ENCODE measurements at places on chromosomes 4 and X.

- DNase-seq: no peak
Measured at GRCh38 chr4:127788517-127788916, 6.4 kb downstream of the HSPA4L start.

- DNase-seq: no peak
Measured at GRCh38 chr4:174559894-174560293, 37.6 kb upstream of the HPGD start.

GRCh38 chr4:168588916-168589531, 92.2 kb downstream of the PALLD start:
- DNase-seq: no peak

DNA sequence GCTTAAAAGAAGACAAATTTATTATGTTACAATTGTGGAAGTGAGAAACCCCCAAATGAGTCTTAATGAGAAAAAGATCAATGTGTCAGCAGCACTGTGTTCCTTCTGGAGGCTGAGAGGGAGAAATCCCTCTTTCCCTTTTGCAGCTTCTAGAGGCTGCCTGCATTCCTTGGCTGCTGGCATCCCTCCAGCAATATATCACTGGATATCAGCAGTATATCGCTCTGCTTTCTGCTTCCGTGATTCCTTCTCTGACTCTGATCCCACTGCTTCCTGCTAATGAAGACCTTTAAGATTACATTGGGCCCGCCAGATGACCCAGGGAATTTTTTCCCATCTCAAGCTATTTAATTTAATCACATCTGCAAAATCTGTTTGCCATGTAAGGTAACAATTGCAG, 1008.0 kb downstream of the RAPGEF2 start:
- no peak for DNase-seq

DNA sequence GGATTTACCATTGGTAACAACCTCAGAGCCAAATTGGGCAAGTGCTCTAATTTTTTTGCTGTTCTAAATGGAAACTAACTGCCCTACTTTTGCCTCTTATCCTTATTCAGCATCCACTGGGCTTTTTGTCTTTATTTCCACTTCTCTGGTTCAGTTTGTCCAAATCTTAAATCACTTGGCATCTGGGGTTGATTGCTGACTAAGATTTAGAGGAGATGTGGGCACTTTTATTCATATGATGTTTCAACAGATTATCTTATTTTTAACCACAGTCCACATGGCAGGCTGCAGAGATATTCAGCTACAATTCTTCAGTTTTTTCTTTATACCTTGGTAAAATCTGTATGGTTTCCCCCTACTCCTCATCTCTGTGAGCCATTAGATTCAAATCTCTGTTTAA, 1161.4 kb upstream of the PCDH7 start:
- DNase-seq: no peak

GRCh38 chr4:151304755-151305154, 20.6 kb downstream of the SH3D19 start:
- DNase-seq: no peak

- DNase-seq: no peak
Measured at GRCh38 chr4:38948551-38948950, 80.9 kb downstream of the FAM114A1 start.

DNA sequence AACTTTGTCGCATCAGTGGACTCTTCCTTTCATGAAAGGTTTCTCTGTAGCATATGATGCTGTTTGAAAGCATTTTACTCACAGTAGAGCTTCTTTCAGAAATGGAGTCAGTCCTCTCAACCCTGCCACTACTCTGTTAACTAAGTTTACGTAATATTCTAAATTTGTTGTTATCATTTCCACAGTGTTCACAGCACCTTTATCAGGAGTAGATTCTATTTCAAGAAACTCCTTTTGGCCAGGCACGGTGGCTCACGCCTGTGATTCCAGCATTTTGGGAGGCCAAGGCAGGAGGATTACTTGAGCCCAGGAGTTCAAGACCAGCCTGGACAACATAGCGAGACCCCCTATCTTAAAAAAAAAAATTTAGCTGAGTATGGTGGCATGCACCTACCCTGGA, 90.0 kb downstream of the KDM6A start:
- no peak for DNase-seq

- DNase-seq: no peak
Measured at GRCh38 chrX:331151-331824, 12.7 kb upstream of the GTPBP6 start.

DNA sequence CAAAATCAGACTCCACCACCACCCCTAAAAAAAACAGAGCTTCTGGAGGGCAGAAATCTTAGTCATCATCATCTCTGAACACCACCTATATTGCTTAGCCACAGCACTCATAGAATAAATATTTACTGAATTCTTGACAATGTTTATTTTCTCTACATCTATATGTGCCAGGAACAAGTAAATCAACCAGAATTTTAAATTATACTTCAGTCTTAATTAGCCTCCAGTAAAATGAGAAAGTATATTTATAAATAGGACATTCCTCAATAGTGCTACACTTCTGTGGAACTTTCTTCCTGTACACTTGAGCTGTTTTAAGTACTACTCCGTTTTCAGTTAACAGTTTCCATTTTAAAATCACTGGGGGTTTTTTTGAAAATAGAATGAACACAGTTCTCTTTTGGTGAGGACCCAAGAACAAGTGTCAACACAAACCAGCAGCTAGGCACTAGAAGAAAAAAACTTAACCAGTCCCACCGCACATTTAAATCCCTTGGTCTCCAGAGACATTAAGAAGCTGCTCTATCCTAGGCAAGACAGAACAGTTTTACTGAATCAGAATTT, 25.5 kb downstream of the SMIM14 start:
- no peak for DNase-seq

DNA sequence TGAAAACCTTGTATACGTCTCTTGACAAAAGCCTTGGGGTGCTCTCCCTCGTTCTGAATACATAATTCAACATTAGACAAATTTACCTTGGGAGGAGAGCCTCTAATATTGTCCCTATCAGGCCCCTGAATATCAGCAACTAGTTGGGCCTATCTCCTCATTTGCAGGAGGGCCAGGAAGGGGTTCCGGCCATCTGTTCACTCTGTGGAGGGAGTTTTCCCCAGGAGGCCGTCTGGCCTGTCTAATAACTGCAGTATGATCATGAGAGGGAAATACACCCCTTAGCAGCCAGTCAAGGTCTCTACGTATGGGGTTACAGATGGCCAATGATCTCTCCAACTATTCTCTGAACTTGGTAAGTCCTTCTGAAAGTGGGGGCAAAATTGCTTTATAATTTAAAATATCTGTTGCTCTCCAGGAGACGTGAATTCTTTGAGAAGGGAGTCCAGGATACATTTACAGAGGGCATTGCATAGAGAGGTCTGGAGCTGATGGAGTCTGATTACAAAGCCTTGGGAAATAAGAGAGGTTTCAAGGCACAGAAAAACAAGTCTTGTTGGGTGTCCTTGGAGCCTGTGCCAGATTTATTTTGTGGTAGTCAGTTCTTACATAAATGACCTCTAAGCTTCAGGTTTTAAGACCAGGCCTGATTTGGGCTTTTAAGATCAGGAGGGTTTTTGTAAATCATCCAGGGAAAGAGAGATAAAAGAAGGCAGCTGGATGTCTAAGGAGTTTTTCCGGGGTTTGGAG, 48.2 kb upstream of the UXT start:
- no peak for DNase-seq

DNA sequence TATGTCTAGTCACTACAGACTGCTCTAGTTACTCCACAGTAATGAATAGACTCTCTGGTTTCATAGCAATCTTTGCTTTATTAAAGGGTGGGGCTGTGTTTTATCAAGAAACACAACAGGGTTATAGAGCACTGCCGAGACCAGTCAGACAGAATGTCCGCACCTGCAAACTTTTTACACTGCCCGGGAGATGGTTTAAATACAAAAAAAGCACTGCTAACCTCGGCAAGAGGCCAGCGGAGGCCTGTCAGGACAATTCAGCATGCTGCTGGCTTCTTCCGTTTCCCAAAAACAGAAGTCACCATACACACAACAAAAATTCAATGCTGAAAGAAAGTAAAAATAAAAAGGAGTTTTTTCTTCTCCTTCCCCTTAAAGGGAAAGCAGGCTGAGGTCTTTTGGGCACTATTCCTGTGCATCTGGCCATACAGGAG, 67.4 kb downstream of the IRF2 start:
- no peak for DNase-seq

Measured in activated T-helper 1 cell treated with anti-CD3 and anti-CD28 coated beads, Interleukin-2, amount 50 U/mL, for 16 hours (primary cell).